ENCODE measurements at places on chromosomes 2 and 18. TPM values are rescaled to one million over a fixed set of nuclear protein-coding genes. Genes with fewer than 3 reads are reported as not detected.

DNA sequence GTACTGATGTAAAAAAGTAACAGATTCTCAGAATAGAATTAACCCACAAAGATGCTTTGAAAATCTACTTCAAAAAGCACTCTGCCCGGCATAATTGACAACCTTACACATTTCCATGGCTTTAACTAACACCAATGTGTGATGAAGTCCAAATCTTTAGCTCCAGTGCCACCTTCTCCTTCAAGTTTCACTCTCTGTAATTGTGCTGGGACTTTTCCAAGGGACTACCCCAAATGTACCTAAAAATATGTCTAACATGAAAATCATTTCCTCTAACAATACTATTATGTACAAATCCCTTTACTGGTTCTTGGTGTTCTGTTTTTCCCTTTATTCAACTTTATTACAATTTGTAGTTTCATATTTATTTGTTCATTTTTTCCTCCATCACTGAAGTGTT, 20.6 kb upstream of the UBE2E3 start:
- H3K4me3 ChIP-seq = no peak overlapping the region
- no peak overlapping the region for H3K27ac ChIP-seq

DNA sequence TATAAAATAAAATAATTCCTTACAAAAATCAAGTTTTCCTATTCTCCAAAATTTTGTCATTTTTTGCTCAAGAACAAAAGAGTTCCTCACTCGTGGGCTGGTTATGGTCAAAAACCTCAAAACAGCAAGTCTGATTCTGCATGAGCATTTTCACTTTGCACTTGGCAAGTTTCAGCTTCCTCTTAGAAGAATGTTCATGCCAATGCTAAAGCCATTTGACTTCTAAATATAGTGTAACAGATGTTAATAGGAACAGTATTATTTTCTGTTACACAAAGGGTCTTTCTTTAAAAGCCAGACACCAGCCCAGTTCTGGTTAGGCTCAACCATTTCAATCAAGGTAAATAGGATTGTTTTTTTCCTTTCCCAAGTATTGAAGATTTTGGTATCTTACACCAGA, 261.3 kb upstream of the CCDC68 start:
- no peak for DNase-seq
- no peaks in the 10 kb centered on the region for H3K27me3 ChIP-seq
- H3K4me3 ChIP-seq = no peak overlapping the region
- no peak overlapping the region for H3K27ac ChIP-seq

DNA sequence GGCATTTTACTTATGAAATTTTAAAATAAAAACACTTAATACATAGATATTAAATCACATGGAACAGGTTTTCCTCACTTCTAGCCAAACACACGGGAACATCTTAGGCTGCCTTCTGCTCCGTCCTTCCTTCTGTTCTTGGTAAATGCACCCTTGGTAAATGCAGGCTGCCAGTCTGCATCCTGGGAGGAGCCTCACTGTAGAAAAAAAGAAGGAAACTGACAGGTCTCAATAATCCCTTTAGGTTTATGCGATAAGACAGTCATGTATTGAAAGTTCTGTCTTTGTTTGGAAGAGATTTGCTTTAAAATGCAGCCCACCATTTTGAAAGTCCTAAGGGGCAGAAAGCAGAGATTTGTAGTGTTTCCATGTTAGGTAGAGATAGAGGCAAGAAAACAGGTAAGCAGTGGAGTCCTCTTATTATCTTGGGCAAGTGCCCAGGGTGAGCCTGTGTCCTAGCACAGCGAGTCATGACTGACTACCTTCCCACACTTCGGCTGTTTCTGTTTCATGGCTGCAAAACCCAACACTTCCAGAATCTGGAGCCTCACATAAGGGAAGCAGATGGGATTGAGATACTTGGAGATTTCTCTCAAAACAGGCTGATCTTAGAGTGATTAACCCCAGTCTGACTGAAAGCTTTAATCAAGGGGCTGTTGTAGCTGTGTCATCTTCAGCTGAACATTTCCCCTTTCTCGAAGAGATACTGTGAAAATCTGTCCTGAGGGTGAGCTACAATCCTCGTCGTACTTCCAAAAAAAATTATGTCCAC, 131.4 kb upstream of the MAP3K20 start:
- H3K36me3 ChIP-seq = no peaks in the 10 kb centered on the region
- no peaks in the 10 kb centered on the region for H3K27me3 ChIP-seq
- H3K27ac ChIP-seq = peak overlapping the region; percentile 69
- H3K4me1 ChIP-seq = peaks cover 25% of the 10 kb centered on the region
- peak overlapping the region; percentile 19 for H3K4me3 ChIP-seq

GRCh38 chr2:42775810-42776209, 11.9 kb upstream of the OXER1 start:
- peaks cover 10% of the 10 kb centered on the region for H3K36me3 ChIP-seq
- peaks cover 14% of the 10 kb centered on the region for H3K4me1 ChIP-seq
- DNase-seq = no peak
- H3K27me3 ChIP-seq = no peaks in the 10 kb centered on the region
- no peak overlapping the region for H3K4me3 ChIP-seq

- H3K4me3 ChIP-seq = no peak overlapping the region
- no peaks in the 10 kb centered on the region for H3K4me1 ChIP-seq
- DNase-seq = no peak
- H3K27ac ChIP-seq = no peak overlapping the region
Measured at GRCh38 chr18:42977982-42978637, 137.4 kb downstream of the RIT2 start.

DNA sequence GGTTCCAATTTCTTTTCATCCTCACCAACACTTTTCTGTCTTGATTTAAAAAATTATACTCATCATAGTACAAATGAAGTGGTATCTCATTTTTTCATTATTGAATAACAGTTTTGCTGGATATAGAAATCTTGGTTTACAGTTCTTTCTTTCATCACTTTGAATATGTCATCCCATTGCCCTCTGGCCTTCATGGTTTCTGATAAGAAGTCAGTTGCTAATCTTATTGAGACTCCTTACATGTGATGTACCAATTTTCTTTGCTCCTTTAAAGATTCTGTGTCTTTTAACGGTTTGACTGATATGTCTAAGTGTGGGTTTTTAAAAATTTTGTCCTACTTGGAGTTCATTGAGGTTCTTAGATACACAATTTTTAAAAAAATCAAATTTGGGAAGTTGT, 35.0 kb downstream of the SLC3A1 start:
- no peaks in the 10 kb centered on the region for H3K4me1 ChIP-seq
- H3K27ac ChIP-seq = no peak overlapping the region
- peaks cover 42% of the 10 kb centered on the region for H3K36me3 ChIP-seq

- H3K27me3 ChIP-seq = peaks cover 5% of the 10 kb centered on the region
- H3K36me3 ChIP-seq = no peaks in the 10 kb centered on the region
Measured at GRCh38 chr2:11588228-11589110, 54.6 kb downstream of the GREB1 start.

DNA sequence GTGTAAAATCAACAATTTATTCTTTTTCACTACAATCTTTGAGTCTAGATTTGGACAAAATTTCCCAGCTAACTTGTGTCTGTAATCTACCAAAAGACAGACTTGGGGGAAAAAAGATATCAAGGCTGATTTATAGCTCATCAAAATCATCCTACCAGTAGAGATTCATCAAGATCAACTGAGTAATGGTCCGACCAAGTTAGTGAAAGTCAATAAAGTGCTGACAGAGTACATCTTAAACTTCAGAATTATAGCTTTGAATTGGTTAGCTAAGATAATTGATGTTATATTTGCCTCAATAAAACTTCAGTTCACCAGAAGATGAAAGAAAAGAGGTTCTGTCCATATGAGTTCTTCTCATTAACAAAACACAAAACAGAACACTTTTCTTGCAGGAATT, 207.1 kb upstream of the KYNU start:
- no peak overlapping the region for H3K4me3 ChIP-seq
- no peaks in the 10 kb centered on the region for H3K36me3 ChIP-seq
- H3K27ac ChIP-seq = no peak overlapping the region
- H3K27me3 ChIP-seq = no peaks in the 10 kb centered on the region
- DNase-seq = no peak

GRCh38 chr2:182447863-182448262, 21.0 kb upstream of the PDE1A start:
- DNase-seq = no peak
- H3K36me3 ChIP-seq = no peaks in the 10 kb centered on the region
- H3K4me3 ChIP-seq = no peak overlapping the region
- no peaks in the 10 kb centered on the region for H3K27me3 ChIP-seq
- H3K4me1 ChIP-seq = no peaks in the 10 kb centered on the region

FIGN gene
- not detected for total RNA-seq

RGPD5 gene
- 37.5 TPM for total RNA-seq
